ENCODE measurements at places on chromosomes 2 and 18. TPM values are rescaled to one million over a fixed set of nuclear protein-coding genes. Genes with fewer than 3 reads are reported as not detected.

SPC25 gene
- 16.6 TPM for polyA plus RNA-seq

SLC5A7 gene
- not detected for polyA plus RNA-seq

DNA sequence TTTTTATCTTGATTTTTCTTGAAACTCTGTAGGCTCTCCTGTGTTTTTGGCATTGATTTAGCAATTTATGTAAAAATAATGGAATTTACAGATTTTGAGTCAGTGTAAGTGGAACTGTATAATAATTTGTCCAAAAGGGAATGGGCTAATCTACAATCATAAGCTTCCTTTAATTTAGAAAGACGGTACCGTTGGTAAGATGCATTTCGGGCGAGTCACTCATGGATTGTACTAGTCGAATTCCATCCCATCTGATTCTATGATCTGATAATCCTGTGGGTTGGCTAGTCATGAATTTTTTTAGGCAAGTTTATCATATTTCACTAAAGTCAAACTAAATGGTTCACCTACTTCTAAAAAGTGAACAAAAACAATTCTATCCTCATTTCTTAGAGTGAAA is 133.4 kb downstream of the ZNF407 start:
- peak; percentile 26 for DNase-seq

GRCh38 chr2:233656443-233656842 is 15.3 kb upstream of the UGT1A9 start:
- no peak for DNase-seq

SH3BP4 gene
- 19.4 TPM for polyA plus RNA-seq

ZC3H8 gene
- 9.0 TPM for polyA plus RNA-seq

BOLL gene
- not detected for polyA plus RNA-seq

TEX44 gene
- polyA plus RNA-seq, result not detected

GRCh38 chr2:189285962-189286645 is 106.5 kb upstream of the COL5A2 start:
- DNase-seq, result peak; percentile 69

DNA sequence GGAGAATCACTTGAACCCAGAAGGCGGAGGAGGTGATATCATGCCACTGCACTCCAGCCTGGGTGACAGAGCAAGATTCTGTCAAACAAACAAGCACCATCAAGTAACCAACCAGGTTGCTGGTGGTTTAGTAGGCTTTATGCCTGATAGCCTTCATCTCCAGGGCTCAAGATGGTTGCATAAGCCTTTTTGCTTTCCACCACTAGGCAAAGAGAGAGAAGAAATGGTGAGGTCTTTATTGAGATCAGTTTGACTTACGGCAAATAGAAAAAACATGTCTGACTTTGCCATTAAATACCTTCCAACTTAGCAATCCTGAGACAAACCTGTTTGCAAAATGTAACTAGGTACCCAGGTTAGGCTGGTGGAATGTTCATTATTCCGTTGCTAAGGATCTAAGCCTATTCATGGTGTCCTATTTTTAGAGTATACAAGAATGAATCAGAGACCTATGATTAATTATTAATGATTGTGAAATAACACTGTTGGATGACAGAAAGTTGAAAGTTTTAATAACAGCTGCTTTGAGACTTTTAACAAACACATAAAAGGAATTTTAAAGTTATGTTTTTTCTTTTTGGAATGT is 53.5 kb upstream of the SLC38A11 start:
- DNase-seq, result peak; percentile 99

GRCh38 chr2:225296951-225297350 is 102.6 kb upstream of the NYAP2 start:
- DNase-seq, result no peak

DNA sequence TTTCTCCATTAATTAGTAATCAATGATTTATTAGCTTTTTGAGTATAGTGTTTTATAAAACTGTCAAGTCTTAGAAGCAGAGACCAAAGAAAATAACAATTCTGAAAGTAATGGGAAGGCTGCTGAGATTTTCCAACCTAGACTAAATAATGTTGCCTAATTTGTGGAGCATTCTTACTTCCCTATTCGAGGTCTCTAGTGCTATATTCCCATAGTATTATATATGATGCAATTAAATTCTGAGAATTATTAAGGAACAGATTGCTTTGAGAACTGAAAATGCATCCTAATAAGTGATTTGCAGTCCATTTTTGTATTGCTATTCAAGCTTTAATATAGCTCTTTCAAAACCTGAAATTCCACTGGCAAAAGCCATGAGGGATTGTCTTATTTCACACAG is 27.7 kb upstream of the DOCK10 start:
- no peak for DNase-seq

- peak; percentile 35 for DNase-seq
Observed at GRCh38 chr2:231674587-231675338, 33.6 kb upstream of the PTMA start.

- no peak for DNase-seq
Observed at GRCh38 chr2:141506135-141506534, 624.7 kb downstream of the LRP1B start.

DNA sequence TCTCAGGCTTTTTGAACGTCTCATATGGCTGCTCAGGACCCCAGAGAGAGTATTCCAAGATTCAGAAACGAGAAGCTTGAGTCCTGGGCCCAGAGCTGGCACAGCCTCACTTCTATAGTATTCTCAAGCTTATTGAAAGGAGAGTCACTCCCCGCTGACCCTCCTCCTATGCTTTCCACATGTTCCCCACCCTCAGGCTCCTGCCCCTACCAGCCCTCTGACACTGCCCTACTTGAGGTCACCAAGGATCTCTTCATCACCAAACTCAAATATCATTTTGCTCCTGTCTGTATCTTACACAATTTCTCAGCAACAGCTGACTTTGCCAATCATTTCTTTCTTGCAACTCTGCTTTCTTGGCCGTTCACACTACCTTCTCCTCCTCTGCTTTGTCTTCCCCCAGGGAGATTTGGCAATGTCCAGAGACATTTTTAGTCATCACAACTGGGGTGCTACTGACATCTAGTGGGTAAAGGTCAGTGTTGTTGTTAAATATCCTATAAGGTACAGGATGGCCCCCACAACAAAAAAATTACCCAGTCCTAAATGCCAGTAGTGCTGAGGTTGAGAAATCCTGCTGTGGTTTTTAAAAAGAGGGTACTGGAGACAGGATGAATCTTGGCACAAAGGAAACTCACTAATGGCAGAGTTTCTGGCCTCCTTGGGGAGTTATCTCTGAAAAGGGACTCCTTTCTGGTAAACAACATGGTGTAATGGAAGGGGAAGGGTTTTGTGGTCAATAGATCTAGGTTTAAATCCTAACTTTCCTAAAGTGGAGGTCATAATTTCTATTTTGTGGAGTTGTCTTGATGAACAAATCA is 26.9 kb upstream of the INSIG2 start:
- DNase-seq, result no peak

GRCh38 chr2:182504903-182505302 is 78.1 kb upstream of the PDE1A start:
- DNase-seq, result peak; percentile 18
